Hepatocyte (in vitro differentiated cells): ENCODE measurements at places on chromosomes 11 and 22.
A peak's percentile ranks its signal among the peaks of the same experiment; 100 is the strongest.

DNA sequence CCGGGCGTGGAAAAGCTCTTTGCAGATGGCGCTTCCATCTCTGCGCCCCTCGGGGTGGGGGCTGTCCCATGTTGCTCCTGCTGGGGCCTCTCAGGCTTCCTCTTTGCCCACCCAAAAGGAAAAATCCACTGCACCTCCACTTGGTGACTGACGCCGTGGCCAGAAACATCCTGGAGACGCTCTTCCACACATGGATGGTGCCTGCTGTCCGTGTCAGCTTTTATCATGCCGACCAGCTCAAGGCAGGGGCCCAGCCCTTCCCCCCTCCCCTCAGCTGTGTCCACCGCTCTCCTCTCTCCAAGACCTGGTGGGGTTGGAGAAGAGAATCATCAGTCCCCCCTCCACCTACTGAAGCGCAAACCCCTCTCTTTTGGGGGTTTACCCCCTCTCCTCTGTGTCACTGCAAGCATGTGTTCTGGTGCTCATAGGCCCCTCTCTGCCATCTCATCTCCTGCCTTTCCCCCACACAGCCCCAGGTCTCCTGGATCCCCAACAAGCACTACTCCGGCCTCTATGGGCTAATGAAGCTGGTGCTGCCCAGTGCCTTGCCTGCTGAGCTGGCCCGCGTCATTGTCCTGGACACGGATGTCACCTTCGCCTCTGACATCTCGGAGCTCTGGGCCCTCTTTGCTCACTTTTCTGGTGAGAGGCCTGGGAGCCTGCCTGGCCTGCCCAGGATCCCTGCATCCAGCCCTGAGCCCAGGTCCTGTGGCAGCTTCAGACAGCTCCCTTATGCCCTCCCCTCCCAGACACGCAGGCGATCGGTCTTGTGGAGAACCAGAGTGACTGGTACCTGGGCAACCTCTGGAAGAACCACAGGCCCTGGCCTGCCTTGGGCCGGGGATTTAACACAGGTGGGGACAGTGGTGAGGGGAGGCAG is 1.8 kb downstream of the LARGE2 start:
- DNase-seq = no peak

GRCh38 chr11:64835616-64836447 is 8.6 kb downstream of the CDC42BPG start:
- DNase-seq = no peak

DNA sequence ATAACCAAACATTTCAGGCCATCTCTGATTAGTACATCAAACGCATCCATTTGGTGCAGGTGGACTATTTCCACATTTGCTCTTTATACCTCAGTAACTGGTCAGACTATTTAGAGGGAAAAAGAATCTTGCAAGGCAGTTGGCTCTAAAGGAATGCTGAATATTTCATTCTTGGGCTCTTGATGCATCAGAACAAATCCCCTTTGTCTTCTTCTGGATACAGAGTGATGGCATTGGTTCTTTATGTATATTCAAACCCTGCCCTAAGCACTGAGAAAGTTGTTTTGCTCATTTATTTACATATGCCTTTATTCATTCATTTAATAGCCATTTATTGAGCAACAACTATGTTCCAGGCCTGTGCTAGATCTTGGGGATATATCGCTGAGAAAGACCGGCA is 31.1 kb upstream of the RAB30 start:
- no peak for DNase-seq

DNA sequence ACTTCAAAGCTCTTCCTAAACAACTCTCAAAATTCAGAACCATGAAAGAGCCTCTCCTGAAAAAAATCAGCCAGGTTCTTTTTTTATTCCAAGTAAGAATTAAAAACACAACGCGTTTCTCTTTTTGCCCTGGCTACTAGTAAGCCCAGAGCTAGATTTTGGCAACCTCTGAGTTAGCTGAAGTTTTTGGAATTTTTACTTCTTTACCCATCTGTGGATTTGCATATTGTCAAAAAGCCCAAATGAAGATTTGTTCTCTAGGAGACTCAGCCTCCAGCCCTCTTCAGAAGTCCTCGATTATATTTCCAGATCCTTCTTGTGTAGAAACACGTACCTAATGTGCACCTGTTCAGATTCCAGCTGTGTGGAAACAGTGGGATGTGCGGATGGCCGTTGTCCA is 517.9 kb downstream of the TBC1D22A start:
- DNase-seq = no peak

- DNase-seq = peak; percentile 63
Measured at GRCh38 chr11:60970369-60970774, 1.1 kb upstream of the CD6 start.

DNA sequence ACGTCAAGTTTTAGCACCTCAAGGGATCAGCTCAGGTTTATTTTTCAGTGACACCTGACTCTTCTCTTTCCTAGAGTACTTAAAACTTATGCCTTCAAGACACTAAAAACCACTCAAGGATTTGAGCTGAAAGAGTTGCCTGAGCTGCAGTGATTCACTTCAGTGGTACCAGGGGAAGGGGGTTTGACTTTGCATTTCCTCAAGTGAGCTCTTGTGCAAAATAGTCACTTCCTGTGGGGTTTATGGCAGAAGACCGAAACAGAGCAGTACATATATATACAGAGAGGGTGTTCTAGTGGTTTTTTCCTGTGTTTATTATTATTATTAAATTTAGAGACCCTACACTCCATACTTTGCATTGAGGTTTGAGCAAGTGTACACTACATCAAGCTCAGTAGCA is 60.7 kb downstream of the DBX1 start:
- DNase-seq = no peak

- DNase-seq = no peak
Measured at GRCh38 chr11:76314741-76315090, 66.2 kb downstream of the THAP12 start.

DNA sequence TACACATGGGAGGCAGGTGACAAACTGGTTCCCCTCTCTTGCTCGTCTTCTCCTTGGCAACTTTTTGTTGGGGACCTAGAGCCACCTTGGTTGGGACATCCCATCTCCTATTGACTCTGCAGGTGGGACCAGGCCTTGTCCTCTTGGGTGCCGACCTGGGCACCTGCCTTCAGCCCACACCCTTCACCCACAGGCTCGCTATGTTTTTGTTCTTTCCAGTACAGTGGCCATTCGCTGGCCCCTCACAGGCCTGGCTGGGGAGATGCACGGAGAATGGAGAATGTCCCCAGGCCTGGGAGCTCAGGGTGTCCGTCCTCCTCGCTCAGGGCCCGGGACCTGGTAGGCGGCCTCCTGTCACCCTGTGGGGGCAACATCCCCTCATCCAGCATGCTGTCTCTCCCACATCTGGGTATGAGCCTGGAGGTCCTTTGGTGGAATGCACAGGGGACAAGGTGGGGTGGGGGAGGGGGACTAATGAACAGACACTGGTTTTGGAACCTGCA is 14.9 kb upstream of the OMP start:
- DNase-seq = no peak
